ENCODE measurements at places on chromosomes 7 and 10.

DNA sequence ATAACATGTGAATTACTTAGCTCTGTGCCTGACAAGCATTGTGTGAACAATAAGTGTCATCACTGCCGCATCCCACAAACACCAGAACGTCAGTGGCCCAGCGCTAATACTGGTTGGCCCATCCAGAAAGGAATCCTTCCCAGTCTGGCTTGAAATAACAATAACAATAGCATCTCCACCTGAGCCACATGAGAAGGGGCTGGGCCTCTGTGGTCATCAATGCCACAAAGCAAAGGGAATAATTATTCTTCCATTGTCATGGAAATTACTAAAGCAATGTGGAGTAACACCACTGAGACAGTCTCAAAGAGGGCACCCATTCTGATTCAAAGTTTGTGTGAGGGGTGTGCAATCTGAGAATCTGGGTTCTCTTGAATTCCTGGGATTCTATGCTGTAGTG is 105.7 kb upstream of the INHBA start:
- no peak for DNase-seq

- DNase-seq: no peak
Measured at GRCh38 chr10:20303453-20304152, 487.4 kb downstream of the PLXDC2 start.

DNA sequence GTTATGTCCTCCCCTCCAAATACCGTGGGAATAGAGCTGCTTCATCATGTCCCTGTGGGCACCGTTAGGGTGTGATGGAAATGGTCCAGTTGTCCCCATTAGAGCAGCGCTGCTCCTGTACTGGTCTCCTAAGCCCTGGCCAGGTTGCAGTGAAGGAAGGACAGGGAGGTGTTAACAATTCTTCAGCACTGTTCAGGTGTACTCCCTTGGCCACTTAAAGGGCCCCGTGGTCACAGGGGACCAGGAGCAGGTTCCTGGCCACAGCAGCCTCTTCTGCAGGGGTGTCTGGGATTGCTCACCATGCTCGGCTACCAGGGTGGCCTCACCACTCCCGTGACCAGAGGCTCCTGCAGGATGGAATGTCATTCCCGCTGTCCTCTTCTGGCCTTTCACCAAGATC is 65.8 kb downstream of the MINDY4 start:
- no peak for DNase-seq

GRCh38 chr10:49280001-49280408 is 19.0 kb upstream of the C10orf71 start:
- no peak for DNase-seq

GRCh38 chr7:86768394-86768793 is 124.7 kb downstream of the GRM3 start:
- no peak for DNase-seq

DNA sequence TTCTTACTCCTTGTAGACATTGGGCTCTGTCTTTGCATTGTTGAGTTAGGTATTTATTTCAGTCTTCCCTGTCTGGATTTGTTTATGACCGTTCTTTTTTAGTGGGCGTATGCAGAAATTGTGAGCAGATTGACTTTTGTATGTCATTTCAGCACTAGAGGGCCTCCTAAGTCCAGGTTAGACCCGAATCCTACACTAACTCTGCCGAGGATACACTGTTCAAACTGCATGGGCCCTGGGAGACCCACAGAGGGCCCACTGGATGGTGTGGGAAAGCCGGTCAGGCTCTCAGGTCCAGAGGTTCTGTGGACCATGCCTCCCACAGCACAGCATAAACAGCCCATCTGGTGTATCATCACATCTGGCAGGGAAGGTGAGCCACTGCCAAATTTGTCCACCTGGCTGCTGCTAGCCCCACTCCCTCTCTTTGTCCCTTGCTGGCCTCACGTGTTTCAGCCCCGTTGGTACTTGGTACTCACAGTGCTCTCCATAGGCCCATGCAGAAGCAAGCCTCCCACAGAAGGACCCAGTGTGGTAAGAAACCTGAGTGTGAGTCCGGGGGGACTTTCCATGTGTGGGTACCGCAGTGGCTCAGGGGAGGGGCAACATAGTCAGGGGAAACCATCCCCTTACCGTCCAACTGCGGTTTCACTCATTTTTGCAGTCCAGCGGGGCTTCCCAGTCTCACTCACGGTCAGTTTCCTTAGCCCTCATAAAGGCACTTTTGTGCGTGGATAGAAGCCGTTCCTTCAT is 112.8 kb downstream of the APBB1IP start:
- DNase-seq: no peak

- DNase-seq: no peak
Measured at GRCh38 chr10:11164551-11164802, 146.8 kb downstream of the CELF2 start.

GRCh38 chr10:68074031-68074774 is 880 bp downstream of the HERC4 start:
- DNase-seq: no peak

DNA sequence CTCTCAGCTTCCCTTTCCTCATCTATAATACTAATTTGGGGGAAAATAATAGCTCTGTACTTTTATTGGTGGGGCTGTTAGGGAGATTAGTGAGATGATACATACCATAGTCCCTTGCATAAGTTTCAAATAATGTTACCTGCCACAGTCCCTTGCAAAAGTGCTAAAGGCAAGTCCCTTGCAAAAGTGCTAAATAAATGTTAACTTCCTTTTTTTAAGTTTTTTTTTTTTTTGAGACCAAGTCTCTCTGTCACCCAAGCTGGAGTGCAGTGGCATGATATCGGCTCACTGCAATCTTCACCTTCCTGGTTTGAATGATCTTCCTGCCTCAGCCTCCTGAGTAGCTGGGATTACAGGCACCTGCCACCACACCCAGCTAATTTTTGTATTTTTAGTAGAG is 43.4 kb upstream of the SRGN start:
- DNase-seq: no peak

DNA sequence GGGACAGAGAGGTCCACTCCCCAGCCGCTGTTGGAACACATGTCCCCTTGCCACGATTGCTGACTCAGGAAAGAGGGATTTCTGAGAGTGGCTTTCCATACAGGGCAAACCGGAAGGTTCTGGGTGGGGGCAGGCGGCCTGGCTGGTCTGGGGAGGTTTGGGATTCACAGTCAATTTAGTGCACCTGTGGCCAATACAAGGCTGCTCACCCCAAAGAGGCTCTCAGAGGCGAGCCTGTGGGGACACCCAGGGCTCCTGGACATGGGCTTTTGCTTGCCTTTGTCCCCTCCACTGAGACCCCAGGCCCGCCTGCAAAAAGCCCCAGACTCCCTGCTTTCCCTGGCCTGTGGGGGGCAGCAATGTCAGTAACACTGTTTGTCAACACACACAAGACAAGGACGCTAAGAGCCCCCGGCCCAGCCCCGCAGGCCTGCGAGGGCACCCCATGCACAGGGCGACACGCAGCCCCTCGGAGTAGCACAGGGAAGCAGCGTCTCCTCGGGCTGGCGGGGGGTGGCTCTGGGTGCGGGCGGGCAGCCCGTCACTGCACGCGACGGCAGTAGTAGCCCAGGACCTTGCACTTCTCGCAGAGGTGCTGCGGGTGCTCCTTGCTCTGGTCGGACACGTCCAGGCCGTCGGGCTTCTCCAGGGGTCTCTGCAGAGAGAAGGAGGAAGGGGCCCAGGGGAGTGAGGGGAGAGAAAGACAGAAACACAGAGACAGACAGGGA is 38.7 kb downstream of the PPIF start:
- no peak for DNase-seq

- DNase-seq: no peak
Measured at GRCh38 chr7:120445276-120445675, 172.3 kb downstream of the KCND2 start.

GRCh38 chr10:69434169-69434568 is 17.1 kb upstream of the TSPAN15 start:
- no peak for DNase-seq

DNA sequence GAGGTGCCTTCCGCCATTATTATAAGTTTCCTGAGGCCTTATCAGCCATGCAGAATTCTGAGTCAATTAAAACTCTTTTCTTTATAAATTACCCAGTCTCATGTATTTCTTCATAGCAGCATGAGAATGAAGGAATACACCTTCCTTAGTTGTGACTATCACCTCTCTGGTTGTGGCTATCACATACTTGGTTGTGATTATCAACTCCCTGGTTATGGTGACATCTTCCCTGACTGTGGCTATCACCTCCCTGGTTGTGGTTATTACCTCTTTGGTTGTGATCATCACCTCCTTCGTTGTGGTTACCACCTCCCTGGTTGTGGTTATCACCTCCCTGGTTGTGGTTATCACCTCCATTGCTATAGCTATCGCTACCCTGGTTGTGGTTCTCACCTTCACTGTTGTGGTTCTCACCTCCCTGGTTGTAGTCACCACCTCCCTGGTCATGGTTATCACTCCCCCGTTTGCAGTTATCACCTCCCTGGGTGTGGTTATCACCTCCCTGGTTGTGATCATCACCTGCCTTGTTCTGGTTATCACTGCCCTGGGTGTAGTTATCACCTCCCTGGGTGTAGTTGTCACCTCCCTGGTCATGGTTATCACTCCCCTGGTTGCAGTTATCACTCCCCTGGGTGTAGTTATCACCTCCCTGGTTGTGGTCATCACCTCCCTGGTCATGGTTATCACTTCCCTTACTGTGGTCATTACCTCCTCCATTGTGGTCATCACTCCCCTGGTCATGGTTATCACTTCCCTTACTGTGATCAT is 105.9 kb downstream of the GPR26 start:
- no peak for DNase-seq

DNA sequence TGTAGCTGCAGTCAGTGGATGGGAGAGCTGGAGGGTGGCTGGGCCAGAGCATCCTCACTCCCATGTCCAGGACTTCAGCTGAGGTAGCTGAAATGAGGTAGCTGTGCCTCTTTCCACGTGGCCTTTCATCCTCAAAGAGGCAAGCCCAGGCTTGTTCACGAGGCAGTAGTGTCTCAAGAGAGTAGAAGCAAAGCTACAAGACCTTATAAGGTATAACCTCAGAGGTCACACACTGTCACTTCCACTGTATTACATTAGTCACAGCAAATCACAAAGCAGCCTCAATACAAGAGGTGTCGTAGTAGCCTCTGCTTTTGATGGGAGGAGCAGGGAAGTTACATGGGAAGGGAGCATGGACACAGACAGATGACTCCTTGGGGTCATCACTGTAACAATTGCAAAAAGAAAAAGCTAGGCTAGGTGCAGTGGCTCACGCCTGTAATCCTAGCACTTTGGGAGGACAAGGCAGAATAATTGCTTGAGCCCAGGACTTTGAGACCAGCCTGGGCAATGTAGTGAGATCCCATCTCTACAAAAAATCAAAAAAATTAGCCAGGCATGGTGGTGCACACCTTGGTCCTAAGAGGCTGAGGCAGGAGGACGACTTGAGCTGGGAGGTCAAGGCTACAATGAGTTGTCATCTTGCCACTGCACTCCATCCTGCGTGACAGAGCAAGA is 97.5 kb downstream of the SKIDA1 start:
- no peak for DNase-seq

DNA sequence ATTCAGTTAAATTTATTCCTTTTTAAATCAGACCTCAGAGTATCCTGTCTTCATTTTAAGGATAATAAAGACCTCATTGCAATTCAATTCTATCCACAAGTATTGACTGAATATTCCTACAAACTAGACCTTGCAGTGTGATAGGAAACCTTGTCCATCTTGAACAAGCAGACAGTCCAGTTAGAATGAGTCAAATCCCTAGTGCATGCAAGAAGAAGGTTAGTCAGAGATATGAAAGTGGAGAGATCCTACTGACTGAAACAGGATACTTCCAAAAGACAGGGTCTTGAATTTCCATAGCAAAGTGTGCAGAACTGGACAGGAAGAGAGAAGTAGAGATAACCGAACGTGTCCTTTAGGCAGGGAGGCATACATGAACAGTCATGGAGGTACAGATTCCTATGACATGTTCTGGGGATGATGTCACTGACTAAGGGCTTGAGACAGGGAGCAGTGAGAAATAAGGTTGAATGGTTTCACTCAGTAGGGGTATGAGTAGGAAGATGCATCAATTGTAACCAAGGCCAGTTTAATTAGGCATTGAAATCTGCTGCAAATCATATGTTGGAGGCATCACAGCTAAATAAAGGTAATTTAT is 45.2 kb downstream of the PPP1R3A start:
- DNase-seq: no peak

DNA sequence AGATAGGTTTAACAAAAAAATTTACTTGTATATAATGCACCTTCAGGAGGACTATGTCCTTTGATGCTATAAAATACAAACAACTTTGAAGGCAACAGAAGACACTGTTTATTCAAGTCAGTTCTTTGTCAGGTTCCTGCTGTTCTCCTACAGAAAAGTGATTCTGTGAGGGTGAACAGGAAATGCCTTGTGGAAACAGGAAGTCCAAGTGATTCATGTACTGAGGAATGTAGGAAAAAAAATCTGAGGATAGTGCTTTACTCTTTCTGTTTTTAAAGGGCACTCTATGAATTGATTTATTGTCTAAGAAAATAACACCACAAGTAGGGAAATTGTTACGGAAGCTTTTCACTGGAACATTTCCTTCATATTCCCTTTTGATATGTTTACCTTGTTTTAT is 171.9 kb downstream of the HDAC9 start:
- no peak for DNase-seq

GRCh38 chr7:31305260-31305659 is 35.3 kb downstream of the NEUROD6 start:
- no peak for DNase-seq

DNA sequence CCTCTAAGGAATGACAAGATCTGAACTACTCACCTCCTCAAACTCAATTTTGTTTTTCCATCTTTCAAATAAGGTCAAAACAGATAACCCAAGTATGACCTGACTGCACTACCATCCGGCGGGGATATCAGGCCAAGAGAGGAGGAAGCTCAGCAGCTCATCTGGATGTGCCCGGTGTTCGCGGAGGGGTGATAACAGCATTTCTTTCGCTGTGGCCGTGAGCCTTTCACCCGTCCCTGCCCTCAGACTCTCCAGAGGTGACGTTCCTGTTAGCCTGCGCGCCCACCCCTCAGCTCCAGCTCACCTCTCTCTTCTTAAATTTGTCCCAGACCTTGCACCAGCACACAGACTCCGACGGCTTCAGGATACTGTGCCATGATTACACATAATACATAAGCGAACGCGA is 526 bp downstream of the ZNF248 start:
- DNase-seq: peak; percentile 1
